ENCODE measurements at places on chromosomes 4 and X. TPM values are rescaled to one million over a fixed set of nuclear protein-coding genes. Genes with fewer than 3 reads are reported as not detected.

GRCh38 chr4:151743128-151743854 is 17.5 kb downstream of the GATB start:
- no peak for DNase-seq

- no peak for DNase-seq
These were observed 61.9 kb upstream of the ENPP6 start for GRCh38 chr4:184279496-184280061.

DNA sequence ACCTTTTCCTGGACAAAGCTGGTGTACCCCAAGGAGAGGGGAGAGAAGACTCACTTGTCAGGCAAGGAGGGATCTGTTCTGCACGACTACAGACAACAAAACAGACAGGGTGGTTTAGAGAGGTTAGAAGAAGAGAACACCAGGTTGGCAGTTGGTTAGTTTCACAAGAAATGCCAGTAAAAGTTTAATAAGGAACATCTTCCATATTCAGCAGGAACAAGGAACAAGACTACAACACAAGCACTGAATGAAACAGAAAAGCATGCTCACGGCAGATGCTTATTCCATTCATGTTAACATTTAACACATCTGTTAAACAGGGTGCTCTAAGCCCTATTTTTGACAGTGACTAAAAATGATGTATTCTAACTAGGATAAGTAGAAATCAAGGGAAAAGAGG is 158.2 kb downstream of the WDFY3 start:
- DNase-seq: no peak

- DNase-seq: no peak
These were observed 803.9 kb upstream of the PCDH10 start for GRCh38 chr4:132344924-132345828.

- no peak for DNase-seq
These were observed 32.8 kb upstream of the RELL1 start for GRCh38 chr4:37719021-37719420.

DNA sequence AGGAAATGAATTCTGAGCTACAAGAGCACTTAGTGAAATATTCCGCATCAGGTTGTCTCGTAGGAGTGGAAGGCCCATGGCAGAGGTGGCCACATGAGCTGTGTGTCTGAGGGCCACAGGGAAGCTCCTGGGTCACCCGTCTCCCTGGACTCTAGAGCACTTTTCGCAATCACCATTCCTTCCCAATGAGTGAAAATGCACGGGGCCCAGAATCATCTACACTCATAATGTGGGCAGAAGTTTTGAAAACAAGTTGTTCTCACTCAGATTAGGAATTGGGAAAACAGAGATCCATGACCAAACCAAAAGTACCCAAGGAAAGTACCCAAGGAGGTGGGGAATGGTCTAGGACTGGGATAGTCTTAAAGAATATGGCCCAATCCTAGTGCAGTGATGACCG is 94.4 kb downstream of the SCD5 start:
- DNase-seq: peak; percentile 61

GRCh38 chrX:55486736-55487135 is 2.9 kb downstream of the USP51 start:
- DNase-seq: peak; percentile 49

DNA sequence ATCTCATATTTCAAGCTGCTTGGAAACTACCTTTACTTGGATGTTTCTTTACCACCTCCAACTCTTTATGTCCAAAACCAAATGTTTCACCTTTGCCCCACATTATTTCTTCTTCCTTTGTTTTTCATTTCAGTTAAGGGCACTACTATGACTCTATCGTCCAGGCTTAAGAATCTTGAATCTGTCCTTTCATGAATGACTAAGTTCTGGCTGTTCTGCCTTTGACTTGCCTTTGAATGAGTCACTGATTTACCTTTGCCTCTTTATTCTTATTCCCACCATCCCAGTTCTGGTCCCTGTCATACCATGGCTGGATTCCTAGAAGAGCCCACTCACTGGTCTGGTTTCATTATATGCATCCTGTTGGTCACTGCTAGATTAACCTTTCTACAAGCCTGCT is 30.6 kb upstream of the PLAC1 start:
- DNase-seq: peak; percentile 61

DNA sequence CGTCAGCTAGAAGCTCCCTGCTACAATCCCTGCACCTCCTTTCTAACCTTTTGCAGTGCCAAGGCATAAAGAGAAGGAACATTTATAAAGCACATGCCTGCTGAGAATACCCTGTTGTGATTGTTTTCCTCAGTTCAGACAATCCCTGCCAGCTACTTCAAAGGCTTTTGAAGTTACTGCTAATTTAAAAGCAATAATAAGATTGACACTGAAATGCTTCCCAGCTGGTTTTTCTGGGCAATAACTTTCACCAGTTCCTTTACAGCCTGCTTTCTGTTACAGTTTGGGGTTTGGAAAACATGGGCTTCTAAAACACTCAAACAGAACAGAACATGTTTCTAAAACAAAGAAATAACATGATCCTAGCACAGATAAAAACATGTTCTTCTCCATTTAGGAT is 232.3 kb upstream of the CPEB2 start:
- DNase-seq: no peak

GRCh38 chr4:14125375-14126129 is 498.0 kb upstream of the BOD1L1 start:
- no peak for DNase-seq

DNA sequence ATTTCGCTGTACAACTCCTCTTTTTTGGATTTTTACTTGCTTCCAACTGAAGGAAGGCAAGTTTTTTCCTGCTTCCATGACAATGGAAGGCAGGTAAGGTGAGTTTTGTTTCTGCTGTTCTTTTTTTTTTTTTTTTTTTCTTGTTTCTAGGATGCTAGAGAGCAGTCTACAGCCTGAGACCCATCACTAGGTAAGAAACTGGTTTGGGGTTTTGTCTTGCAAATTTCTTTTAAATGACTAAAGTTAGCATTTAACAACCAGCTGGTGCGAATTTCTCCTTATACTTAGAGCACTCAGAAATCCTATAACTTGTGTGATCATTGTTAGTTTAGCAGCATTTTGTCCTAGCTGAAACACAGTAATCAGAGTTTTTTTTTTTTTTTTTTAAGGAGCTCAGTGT is 378.4 kb upstream of the CNKSR2 start:
- no peak for DNase-seq

- DNase-seq: no peak
These were observed 41.0 kb downstream of the PRPS1 start for GRCh38 chrX:107669261-107669660.

DNA sequence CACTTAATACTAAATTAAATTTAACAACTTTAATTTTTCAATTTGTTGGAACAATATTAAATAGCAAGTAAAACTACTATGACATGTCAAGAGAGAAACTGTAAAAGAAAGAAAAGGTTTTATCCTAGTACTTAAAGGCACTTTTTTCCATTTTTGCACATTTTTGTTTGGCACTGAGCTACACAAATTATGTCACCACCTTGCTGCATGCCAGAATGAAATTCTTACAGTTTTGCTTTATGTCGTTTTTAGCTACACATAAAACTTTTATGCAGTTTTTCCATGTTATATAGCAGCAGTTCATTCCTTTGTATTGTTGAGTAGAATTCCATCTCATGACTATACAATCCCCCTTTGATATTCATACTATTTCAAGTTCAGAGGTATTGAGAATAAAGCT is 99.1 kb upstream of the RXFP1 start:
- DNase-seq: no peak

DNA sequence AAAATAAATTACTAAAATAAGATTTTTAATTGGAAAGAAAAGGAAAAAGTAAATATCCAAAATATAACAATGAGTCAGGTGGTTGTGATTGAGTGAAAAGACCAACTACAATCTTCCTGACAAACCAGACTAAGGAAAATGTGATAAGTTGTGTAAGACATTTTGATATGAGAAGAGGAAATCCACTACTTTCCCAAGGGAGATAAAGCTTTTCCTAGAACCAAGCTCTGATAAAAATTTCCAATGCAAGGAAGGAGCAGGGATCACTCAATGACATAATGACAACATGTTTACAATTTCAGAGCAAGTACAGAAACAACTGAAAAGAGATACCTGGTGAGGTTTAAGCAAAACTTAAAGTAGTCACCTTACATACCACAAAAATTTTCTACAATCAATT is 305.1 kb upstream of the RASGEF1B start:
- DNase-seq: no peak

DNA sequence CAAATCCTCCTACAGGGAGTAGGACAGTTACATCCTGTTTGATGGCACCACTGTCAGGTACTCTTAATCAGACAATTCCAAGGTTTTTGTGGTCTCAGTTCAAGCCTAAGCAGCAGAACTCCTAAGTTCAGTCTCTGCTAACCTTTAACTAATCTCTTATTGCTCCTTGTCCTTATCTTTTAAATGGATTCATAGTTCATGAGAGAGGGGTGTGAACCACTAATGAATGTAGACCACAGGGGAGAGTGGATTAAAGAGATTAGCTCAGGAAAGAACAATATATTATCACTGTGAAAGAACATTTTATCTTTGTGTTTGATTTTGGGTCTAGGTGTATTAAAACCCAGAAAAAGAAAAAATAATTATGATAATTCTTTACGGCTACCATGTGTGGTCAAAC is 168.9 kb downstream of the DCK start:
- no peak for DNase-seq

DNA sequence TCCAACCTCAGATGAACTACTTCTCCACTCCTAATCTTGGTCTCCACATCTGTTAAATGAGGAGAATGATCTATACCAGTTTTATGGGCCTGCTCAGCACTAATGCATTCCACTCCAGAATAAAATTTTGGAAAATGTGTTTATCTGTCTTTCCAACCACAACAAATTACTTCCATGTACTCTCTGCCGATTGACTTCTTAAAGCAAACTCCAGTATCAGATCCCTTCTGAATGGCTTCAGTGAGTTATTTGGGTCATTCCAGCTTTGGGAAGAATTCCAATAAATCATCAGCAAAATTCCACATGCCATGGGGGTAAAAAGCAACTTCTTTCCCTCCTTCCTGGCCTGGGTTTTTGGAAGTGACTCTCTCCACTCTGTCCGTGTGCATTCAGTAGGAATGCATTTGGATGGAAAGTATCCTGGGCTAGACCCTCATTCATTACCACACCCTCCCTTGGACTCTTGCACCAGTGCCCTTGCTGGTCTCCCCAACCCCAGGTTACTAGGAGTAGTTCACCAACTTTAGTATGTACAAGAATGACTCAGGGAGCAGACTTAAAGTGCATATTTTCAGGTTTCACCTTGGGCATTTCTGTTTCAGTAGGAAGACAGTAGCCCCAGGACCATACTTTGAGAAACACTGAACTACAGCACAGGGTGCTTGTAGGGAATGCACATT is 15.4 kb upstream of the ADH6 start:
- no peak for DNase-seq

DNA sequence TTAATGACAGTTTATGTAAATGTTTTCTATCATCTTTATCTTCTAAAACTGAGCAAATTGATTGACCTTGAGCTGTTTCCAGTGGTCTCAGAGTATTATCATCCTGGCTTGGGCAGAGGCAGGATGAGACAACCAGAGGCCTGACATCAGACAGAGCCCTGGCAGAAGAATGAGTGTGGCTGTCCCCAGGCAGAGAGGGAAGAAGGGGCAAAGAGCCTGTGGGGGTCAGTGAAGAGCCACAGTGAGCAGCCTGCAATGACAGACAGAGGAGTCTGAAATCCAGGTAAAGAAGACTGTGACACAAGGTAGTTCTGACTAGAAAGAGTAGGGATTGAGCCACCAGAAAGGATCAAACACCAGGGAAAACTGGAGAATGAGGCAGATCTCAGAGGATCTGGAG is 182.4 kb upstream of the ARSJ start:
- no peak for DNase-seq

DNA sequence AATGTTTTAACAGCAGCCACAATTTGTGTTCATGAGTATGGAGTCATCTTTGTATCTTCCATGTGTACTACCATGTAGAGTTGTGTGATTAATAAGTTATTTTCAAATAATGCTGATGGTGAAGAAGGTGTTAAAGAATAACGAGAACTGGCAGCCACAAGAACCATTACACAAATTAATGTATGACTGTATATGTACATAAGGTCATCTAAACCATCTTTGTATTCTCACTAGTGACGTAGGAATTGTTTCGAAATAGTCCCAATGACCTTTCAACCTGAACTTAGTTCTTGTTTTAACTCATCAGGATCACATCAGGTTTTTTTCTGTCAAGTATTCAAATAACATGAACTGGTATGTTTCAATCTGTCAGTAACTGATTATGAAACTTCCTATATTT is 48.3 kb upstream of the NOCT start:
- DNase-seq: no peak

DNA sequence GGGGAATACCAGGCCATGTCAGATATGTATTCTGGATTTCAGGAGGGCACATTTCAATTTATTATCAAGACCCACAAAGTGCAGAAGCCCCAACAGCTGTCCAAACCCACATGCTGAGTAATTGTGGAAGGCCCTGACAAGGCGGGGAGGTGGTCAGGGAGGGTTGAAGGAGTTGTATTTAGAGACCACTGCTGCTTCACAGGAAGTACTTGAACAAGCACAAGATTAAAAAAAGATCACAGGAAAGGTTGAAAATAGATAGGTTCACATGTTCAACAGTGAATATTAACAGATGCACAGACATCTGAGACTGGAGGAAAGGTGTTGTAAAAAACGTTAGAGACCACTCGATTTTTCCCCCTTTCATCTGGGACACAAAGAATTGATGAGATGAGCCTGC is 17.9 kb downstream of the ATP8A1 start:
- DNase-seq: no peak

The CSAG2 gene
- total RNA-seq: not detected

The SULT1B1 gene
- 0.17 TPM for total RNA-seq

The FHIP1A gene
- total RNA-seq: 1.3 TPM

The MAP7D3 gene
- total RNA-seq: 15.5 TPM

The ARHGAP6 gene
- 5.2 TPM for total RNA-seq

The PABPC4L gene
- 0.90 TPM for total RNA-seq

The SPANXA1 gene
- total RNA-seq: not detected

The NEIL3 gene
- 13.1 TPM for total RNA-seq

The RBM41 gene
- total RNA-seq: 9.9 TPM

The ABRAXAS1 gene
- 14.2 TPM for total RNA-seq
